ENCODE measurements at places on chromosomes 3 and 15.

DNA sequence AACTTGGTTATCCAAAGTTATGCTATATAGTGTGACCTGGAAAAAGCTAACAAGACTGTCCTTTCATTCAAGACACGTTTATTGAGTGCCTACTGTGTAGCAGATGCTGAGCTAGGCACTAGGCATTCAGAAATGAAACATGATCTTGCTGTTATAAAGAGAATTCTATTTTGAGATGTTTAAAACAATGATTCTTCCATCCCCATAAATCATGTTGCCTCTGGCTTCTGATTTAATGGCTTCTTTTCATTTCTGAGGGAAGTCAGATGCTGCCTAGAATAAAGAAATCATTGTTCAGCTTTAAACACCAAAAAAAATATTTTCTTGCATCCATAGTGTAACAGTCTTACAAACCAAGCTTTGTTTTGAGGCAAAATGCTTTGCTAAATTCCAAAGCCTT, 620.9 kb upstream of the UBE2E2 start:
- no peak for DNase-seq

- DNase-seq, result no peak
Observed at GRCh38 chr15:55222588-55222987, 25.8 kb upstream of the RSL24D1 start.

GRCh38 chr3:9679476-9680080, 24.1 kb upstream of the CPNE9 start:
- DNase-seq, result no peak

- DNase-seq, result no peak
Observed at GRCh38 chr15:99187936-99188335, 61.4 kb downstream of the TTC23 start.

DNA sequence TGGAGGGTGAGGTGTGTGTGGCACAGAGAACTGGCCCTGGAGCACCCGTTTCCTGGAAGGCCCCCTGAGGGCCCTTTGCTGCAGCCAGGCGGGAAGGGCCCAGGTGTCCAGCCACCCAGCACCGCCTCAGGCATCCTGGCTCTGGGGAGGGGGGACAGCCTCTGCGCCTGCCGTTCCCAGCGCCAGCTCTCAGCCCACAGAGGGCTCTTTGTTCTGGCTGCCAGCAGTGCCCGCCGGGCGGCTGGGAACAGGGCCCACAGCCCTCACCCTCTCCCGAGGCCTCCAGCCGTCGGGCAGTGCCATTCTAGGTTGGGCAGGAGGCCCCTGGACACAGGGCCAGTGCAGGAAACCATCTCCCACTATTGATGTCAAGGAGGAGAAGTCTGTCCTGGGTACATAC, 8.3 kb downstream of the SLC38A3 start:
- DNase-seq, result no peak

DNA sequence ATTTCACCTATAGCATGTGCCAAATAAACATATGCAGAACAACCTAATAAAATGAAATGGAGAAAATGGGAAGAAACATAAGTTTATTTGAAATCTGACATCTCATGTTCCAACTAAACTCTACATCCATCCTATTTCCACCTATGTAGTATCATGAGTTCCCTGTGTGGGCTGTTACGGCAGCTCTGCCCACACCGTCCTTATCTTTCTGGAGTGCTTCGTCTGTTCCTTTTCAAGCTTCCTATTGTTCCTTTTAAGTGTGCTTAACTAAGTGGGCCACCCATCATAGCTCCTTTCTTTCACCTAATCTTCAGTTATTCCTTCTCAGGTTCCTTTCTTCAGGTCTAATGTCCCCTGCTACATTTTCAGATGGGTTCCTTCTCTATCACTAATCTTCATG, 17.3 kb downstream of the RYR3 start:
- DNase-seq, result no peak

- DNase-seq, result no peak
Observed at GRCh38 chr15:62327406-62327805, 162.3 kb upstream of the C2CD4B start.

DNA sequence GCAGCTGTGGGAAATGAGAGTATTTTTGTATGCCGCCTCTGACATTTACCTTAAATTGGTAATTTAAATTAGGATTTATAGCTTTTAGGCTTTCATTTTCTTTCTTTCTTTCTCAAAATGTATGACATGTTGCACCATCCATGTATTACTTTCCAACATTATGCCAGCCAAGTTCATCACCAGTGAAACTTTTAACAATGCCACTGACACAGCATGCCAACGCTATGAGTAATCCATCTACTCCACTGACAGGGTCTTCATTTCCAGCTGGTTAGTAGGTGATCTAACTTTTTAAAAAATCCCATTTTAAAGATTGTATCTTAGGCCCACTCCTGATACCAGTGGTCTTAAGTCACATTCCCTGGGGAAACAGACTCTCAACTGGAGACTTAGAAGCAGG, 21.8 kb upstream of the CLDN16 start:
- DNase-seq, result no peak

GRCh38 chr3:65145680-65146079, 457.9 kb upstream of the ADAMTS9 start:
- no peak for DNase-seq

GRCh38 chr3:55296030-55296429, 191.1 kb downstream of the WNT5A start:
- DNase-seq, result no peak

DNA sequence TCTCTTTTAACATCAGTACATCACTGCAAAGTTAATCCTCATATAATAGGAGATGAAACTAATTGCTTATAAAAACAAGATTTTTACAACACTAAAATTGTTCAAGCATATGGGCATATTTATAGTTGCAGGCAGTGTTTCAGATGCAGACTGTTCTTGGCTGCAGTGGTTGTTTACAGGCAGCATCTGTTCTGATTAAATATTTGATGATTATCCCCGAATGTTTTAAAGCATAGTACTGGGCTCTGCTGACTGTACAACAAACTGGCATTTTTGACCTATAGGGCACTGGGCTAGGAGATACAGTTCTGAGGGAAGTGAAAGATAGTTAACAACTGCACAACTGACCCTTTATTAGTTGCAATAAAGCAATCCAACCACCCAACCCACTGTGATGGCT, 113.6 kb downstream of the UBE3A start:
- no peak for DNase-seq

GRCh38 chr3:128597900-128598299, 52.7 kb downstream of the RPN1 start:
- DNase-seq, result no peak

GRCh38 chr3:105355408-105356061, 11.2 kb upstream of the ALCAM start:
- no peak for DNase-seq

Measured in activated CD8-positive, alpha-beta memory T cell treated with anti-CD3 and anti-CD28 coated beads for 4 hours (primary cell).